Occipital lobe (tissue), 3 donors: ENCODE measurements at places on chromosomes 1 and 21. TPM values are rescaled to one million over a fixed set of nuclear protein-coding genes. Genes with fewer than 3 reads are reported as not detected.
A peak's percentile ranks its signal among the peaks of the same experiment; 100 is the strongest.

The NKAIN1 gene
- total RNA-seq: 33.4 TPM

The ANGPTL1 gene
- total RNA-seq: 2.7 TPM

The CFAP107 gene
- total RNA-seq: not detected

The ELK4 gene
- 13.3 TPM for total RNA-seq

The SOX13 gene
- 0.78 TPM for total RNA-seq

DNA sequence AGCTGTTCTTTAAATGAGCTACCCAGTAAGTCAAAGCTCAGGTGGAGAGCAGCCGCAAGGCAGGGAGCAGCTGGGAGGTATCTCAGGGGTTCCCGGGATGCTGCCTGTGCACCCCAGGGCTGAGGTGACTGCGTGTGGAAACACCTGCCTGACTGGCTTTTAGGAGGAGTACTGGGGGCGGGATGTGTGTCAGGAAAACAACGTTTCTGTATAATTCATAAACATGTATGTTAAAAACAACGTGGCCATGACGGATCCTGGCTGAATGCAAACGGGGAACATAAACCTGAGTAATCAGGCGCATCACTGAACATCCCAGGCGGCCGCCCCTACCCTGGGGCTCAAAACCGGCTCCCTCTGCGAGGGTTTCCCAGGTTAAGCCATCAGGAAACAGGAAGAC, 1.5 kb downstream of the C1orf159 start:
- DNase-seq: no peak

GRCh38 chr21:37700641-37701202, 215.5 kb downstream of the KCNJ6 start:
- peak; percentile 21 for DNase-seq

DNA sequence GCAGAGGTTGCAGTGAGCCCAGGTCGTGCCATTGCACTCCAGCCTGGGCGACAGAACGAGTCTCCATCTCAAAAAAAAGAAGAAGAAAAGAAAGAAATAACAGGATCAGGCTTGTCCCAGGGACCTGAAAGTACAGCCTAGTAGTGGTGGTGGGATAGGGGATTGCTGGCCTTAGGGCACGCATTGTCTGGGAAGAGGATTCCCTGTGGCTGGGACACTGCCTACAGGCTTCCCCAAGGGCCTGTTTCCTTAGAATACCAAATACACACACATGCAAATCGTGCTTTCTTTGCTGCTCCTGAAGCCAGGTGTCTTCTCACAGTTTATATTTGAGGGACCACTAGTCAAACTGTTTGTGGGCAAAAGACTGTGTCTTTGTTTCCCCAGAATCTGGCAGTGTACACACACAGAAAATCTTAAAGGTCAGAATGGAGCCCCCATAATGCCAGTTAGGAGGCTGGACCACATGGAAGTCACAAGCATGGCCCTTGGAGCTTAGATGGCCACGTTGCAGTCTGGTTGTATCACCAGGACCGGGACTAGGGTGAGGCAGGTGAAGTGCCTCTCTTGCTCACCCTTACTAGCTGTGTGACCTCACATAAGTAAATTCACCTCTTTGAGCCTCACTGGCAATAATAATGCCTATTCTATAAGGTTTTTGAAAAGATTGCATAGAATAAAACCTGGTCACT, 12.7 kb upstream of the ASAP3 start:
- DNase-seq: no peak

DNA sequence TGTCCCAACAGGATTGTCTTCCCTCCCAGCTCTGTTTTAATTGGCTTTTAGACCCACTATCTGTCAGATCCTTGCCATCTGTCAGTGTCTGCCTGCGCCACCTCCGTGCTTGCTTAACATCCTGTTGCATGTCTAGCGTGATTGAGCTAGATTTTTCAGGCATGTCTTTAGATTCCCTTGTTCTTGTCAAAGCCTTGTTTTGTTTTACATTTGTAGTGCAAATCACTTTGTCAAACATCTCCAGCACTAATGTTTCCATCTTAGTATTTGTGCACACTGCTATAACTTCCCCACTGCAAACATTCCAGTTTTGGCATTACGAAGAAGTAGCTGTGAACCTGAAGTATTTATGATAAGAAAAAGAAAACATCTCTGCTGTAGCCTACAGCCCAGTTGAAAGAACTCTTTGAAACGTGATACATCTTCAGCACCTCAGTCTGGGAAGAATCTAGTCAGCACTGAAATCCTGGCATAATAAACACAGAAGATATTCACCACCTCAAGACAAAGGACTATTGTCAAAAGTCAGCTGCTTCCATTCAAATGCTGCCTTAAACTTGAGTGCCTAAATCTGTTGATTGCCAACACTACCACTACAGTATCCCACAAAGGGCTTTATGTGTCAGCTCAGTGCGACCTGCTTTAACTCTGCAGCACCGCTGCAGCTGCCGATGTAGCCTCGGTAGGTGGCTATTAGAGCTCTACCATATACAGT, 105.0 kb downstream of the FNBP1L start:
- no peak for DNase-seq

DNA sequence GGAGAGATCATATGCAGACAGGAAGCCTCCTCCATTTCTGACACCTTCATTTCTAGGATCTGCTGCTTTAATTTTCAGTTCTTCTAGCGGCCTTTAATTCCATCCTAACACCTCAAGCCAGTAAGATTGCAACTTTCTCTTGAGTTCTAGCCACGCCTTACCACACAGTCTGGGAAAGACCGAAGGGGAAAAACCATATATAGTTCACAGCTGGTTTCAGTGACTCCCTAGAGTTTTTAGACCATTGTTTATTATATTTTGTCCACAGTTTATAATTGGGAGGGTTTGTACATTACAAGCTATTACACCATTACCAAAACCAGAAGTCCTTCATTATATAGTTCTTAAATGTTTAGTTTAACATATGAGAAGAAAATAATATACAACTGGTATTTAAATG, 37.5 kb downstream of the DPH5 start:
- no peak for DNase-seq

GRCh38 chr1:3564921-3565831, 46.1 kb downstream of the MEGF6 start:
- DNase-seq: no peak

GRCh38 chr1:236457775-236458174, 63.7 kb downstream of the EDARADD start:
- no peak for DNase-seq

DNA sequence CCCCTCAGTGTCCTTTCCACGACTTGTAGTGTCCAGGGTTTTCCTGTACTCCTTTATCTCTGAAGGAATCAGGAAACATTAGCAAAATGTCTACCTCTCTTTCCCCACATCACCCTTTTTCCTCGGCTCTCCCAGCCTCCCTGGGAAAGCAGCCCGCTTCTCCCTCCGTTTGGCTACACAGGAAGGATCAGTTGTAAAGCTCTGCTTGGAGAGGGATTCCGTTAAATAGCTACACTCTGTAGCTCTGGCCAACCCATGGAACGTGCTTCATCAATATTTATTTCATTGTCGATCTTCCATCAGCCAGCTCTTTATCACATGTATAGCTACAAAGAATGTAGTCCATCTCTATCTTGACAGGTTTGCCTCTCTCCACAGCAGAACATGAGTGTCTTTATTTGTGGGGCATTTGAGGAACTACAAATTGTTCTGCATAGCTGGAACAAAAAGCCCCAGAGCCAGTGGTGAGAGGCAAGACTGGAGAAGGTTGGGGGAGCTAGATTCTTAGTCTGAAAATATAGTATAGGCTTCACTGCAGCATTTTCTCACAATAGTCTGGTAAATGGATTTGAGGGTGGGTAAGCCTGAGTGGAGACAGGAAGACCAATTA, 191.8 kb downstream of the SLC35F3 start:
- DNase-seq: no peak
